GM12892 (cell line): ENCODE measurements at places on chromosomes 5 and 9.

DNA sequence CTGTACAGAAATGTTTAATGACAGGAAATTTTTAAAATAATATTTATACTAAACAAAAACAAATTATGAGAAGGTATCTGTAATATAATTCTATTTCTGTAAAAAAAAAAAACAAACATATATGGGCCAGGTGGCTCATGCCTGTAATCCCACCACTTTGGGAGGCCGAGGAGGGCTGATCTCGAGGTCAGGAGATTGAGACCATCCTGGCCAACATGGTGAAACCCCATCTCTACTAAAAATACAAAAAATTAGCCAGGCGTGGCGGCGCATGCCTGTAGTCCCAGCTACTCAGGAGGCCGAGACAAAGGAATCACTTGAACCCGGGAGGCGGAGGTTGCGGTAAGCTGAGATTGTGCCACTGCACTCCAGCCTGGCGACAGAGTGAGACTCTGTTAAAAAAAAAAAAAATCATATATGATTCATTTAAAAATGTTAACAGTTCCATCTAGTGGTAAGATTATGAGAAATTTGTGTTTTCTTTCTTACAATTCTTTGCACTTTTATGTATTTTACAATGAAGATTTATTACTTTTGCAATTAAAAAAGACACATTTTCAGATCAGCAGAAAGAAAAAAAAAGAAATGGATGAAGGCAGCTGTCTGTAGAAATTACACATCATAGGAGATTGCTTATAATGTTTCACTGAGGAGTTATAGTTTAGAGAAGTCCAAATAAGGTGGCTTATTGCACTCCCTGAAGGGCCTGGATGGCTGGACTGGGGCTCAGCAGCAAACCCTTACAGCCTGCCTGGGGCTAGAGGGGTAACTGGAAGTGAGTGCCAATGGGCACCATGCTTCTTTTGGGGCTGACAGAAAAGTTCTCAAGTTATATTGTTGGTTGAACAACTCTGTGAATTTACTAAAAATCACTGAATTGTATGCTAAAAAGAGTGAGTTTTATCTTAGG lies 20.3 kb downstream of the C9orf153 start:
- no peak for DNase-seq

- no peak for DNase-seq
Measured at GRCh38 chr9:6449645-6450044, 36.6 kb downstream of the UHRF2 start.

GRCh38 chr5:10565785-10566542 lies 2.1 kb downstream of the ANKRD33B start:
- no peak for DNase-seq

GRCh38 chr5:131394128-131394527 lies 130.3 kb downstream of the CDC42SE2 start:
- no peak for DNase-seq

DNA sequence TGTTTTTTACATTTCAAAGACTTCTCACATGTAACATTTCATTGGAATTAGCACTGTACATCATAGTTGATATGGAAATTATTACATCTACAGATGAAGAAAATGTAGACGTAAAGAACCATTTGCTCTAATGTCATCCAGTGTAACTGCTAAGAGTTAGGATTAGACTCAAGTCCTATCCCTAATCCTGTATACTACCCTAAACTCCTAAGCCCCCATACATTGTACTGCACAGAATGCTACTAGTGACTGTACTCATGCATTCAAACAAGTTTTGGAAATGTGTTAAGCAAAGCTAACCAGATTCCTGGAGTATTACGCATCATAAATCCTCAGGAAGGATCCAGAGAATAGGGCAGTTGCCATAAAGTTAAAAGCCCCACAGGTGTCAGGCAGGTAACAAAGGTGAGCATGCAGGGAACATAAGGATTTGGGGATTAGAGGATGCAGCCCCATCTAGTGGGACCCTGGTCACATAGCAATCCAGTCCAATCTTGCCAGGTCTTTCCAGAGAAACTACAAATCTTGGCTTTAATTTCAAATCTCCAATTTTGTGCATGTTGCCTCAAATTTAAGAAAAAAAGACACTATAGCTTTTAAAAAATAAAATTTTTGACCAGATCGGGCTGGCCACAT lies 32.0 kb downstream of the HAVCR1 start:
- no peak for DNase-seq

DNA sequence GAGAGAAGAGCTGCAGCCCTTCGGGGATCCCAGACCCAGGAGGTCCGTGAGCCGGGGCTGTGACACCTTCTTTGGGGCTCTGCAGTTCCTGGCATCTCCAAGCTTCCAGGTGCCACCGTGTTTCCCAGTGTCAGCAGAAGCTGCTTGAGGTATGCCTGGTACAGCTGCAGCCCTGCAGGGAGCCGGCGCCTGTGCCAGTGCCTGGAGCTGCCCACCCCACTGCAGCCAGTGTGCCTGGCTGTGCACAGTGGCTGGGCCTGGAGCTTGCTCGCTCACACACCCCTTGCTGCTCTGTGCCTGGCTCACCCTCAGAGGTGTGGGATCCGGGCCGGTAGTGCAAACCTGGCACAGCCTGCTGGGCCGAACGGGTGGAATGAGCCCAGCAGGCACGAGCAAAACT lies 65.5 kb downstream of the NACC2 start:
- no peak for DNase-seq

- DNase-seq: no peak
Measured at GRCh38 chr5:68962757-68963484, 130.9 kb upstream of the SLC30A5 start.

GRCh38 chr9:14561929-14562405 lies 131.3 kb downstream of the ZDHHC21 start:
- no peak for DNase-seq

DNA sequence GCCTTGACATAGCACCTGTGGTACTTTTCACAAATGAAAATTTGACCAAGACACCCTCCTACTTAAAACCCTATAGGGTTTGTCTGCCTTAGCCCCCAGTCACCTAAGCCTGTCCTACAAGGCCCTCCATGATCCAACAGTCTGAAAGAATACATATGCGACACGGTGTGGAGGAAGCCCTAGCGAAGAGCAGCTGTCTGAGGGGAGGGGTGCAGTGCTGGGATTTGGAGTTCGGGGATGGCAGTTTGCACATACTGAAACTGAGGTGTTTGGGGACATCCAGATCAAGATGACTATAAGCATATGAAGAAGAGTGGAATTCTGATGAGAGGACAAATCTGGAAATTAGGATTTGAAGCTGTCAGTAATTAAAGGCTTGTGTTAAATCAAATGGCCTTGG lies 7.2 kb upstream of the MYORG start:
- no peak for DNase-seq

DNA sequence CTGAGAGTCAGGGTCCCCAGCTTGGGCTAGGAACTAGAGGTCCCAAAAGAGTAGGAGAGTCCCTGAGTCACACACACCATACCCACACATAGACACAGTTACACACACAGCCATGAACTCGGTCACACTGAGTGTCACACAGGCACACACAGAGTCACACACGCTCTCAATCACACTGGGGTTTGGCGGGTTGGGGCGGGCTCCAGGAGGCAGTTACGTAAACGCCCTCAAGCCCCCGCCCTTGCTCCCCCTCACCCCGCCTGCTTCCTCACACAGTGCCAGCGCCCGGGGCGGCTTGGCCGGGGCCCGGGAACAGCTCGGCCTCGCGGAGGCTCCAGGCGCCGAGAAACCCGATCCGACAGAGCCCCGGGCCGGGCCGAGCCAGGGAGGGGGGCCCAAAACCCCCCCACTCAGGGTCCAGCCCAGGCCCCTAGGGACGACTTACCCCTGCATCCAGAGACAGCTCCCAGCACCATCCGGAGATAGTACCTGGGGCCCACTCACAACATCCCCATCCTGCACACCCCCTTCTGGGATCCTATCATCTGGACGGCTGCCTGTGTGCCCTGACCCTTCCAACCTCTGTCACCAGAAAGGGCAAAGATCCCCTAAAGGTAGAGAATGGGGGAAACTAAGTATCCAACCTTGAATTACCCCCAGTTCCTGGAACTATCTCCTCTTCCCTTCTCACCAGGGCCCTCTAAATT lies 3.5 kb upstream of the CNTFR start:
- DNase-seq: no peak

DNA sequence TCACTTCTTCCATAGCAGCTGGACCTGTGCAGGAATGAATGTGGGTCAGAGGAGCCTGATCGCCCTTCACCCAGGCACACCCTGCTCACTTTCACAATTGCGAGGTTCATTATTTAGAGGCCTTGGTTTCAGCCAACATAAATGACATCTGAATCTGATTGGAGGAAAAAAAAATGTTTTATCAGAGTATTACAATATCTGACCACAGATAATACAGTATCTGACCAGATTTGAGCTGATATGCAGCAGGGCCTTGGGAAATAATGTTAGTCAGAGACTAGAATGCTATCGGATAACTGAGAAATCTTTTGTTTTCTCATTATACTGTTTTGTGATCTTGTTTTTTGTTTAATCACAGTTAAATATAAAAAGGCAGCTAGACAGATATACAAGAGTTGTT lies 7.7 kb downstream of the ICE1 start:
- no peak for DNase-seq

DNA sequence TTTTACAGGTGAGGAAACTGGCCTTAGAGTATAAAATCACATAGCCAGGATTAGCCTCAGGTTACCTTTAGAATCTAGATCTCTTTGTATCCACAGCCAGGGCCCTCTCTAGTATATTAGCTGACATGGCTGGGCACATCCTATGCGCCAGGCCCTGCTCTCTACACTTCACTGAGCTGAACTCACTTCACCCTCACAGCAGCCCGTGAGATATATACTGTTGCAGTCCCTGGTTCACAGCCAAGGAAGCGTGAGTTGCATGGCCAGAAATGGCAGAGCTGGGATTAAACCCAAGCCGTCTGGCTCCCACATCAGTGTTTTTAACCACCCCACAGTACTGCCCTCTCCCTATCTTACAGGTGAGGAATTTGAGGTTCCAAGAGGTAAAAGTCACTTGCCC lies 58.4 kb downstream of the DAB2IP start:
- no peak for DNase-seq
